ENCODE measurements at places on chromosomes 12 and 14.

GRCh38 chr14:49944501-49944900 lies 51.6 kb downstream of the ARF6 start:
- DNase-seq = no peak

GRCh38 chr12:75322464-75322863 lies 7.7 kb downstream of the CAPS2 start:
- no peak for DNase-seq

DNA sequence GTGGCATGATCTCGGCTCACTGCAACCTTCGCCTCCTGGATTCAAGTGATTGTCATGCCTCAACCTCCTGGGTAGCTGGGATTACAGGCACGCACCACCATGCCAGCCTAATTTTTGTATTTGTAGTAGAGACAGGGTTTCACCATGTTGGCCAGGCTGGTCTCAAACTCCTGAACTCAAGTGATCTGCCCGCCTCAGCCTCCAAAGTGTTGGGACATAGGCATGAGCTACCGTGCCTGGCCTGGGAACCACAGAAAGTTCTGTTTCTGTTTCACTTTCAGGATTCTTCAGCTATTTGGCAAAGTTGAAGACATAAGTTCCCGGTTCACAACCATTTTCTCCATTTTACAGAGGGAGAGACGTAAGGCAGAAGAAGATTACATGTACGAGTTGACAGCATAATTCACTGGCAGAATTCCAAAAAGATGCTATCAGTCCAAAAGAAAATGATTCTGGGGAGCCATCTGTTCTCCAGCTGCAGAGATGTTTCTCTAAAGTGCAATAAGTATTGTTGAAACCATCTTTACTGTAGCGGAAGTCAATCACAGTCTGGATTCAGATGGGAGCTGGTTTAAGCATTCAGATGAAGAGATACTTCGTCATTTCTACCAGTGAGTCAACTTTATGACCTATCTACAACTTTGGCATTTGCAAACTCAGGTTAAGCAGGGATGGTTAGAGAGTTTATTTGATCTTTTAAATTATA lies 8.1 kb upstream of the RNF34 start:
- no peak for DNase-seq

GRCh38 chr12:53660041-53660440 lies 15.8 kb downstream of the ATP5MC2 start:
- no peak for DNase-seq

- DNase-seq = no peak
Observed at GRCh38 chr12:108479364-108480070, 35.6 kb upstream of the FICD start.

DNA sequence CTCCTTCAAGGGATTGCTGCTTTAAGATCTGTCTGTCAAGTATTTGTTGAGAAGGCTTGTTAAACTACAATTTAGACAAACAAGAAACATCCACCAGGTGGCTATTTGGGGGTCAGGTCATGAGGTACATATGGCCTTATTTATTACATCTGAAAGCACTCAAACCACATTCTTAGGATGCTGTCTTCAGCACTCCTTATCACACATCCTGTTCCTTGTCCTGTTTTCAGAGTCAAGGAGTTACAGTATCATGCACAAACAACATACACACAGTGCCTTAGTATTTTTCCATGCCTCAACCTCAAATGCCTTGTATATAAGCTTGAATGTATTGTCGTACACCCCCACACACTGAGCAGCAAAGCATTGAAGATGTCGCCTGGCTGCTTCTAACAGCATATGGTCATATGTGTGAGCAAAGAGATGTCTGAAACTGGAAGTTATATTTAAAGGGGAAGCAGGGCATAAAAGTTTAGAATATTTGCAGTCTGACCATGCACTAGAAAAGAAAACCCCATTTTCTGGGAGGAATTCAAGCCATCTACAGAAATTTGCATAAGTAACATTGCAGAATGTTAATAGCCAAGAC lies 83.8 kb downstream of the KCNMB4 start:
- DNase-seq = no peak

DNA sequence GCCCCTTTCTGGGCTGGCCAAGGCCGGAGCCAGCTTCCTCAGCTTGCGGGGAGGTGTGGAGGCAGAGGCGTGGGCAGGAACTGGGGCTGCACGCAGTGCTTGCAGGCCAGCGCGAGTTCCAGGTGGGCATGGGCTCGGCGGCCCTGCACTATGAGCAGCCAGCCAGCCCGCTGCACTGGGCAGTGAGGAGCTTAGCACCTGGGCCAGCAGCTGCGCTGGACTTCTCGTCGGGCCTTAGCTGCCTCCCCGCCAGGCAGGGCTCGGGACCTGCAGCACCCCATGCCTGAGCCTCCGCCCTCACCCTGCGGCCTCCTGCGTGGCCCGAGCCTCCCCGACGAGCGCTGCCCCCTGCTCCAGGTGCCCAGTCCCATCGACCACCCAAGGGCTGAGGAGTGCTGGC lies 42.0 kb downstream of the TMTC2 start:
- DNase-seq = no peak

- no peak for DNase-seq
Observed at GRCh38 chr12:13241833-13242488, 45.4 kb downstream of the EMP1 start.

GRCh38 chr14:75470238-75470797 lies 42.5 kb downstream of the JDP2 start:
- no peak for DNase-seq

GRCh38 chr12:75909714-75910656 lies 121.6 kb downstream of the PHLDA1 start:
- no peak for DNase-seq

- DNase-seq = no peak
Observed at GRCh38 chr14:82047777-82048470, 514.3 kb upstream of the SEL1L start.

GRCh38 chr12:27592548-27592947 lies 68.5 kb downstream of the PPFIBP1 start:
- DNase-seq = no peak

DNA sequence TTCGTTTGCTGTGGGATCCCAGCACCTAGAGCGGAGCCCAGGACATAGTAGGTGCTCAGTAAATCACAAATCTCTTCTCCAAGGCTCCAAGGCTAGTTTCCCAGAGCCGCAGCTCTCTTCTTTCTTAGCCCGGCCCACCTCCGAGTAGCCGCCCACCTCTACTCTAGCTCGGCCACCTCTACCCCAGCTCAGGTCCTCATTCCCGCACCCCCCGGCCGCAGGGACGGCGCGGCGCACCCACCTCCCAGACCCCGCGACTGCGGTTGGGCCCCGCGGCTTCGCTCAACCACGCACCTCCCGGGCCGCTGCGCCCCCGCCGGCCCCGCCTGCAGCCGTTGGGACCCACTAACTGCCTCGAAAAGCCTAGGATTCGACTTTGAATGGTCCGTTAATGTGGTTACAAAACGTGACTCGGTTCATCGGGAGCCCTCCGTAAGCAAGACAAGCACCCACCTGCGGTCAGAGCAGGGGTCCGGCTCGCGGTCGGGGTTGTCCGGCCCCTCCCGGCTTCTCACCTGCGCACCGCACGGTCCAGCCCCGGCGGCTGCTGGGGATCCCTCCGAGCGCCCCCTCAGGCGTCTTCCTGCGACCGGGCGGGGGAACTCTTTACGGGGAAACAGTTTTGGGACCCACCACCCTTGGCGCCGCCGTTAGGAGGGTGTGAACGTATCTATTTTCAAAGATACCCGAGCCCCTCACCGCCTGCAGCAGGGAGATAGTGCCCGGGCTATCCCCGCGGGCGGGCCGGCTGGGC lies at the start of gene SLC2A14:
TSS of gene SLC2A14 (minus strand) at position 350 of the 754 bp plus-strand sequence. CDS start 3,035 bp downstream, outside the sequence.
- no peak for DNase-seq

Measured in CD8-positive, alpha-beta memory T cell (primary cell).